ENCODE measurements at places on chromosomes 7 and 10.

DNA sequence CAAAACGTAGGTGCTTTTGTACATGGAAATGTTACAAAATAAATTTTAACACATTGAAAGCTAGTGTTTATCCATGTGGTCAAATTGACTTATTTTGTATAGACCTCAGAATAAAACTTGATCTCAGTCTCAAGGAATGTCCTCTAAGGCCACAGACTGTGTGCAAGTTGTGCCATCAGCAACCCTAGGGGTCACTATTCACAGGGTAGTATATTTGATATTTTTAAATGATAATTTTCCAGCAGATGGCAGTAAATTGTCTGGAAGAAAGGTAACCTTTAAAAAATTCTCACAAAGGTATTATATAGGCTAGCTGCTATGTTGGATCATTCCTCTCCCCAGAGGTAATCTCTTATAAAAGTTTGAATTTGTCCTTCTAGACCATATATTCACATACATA lies 12.9 kb upstream of the SNX10 start:
- DNase-seq = no peak

GRCh38 chr7:50265968-50266634 lies 38.4 kb upstream of the IKZF1 start:
- DNase-seq = no peak

DNA sequence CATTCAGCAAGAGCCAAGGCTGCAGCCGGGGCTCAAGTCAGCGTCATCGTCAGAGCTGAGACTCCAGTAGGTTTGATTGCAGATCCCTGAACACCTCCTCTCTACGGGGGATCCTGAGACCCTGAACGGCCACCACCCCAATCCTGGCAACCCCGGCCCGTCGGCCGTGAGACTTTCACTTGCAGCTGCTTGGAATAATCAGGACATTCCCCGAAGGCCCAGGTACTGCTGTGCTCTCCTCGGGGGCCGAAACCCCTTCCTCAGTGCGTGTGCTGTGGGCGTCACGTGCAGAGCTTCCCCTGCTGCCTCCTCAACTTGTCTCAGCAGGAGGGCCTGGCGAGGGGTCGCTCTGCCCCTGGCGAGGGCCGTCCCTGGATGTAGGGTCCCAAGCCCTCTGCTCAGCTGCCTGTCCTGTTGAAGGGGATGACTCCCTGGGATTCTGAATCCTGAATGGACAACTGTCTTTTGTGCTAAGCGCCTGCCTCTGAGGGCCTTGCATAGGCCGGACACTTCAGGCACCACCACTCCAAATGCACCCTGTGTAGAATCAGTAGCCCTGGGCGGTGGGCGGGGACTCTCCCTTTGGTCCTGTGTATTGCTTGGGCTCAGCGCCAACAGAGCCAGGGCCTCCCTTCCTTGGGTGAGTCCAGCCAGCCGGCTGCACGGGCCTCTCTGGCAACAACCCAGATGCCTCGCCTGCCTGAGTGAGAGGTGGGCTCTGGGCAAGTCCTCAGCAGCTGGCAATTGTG lies 63.8 kb upstream of the EBF3 start:
- DNase-seq = no peak

DNA sequence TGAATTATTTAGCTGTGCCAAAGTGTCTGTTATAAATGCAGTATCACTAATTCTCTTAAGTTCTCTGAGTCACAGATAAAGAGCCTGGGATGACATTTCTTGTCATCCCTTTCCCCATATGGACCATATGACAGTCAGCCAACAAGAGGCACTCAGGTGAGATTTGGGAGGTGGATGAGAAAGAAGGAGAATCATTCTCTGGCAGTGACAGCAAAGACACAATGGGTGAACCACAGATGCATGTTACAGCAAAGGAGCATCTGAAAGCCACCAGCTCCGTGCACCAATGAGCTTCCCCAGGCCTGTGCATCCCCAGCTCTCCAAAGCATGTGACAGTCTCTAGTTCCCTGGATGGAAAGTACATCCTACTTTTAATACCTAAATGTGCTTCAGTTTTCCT lies 10.8 kb downstream of the GIMAP6 start:
- DNase-seq = no peak

GRCh38 chr7:45570797-45571196 lies 3.4 kb upstream of the ADCY1 start:
- no peak for DNase-seq

GRCh38 chr10:126170776-126171175 lies 217.5 kb downstream of the ADAM12 start:
- no peak for DNase-seq

- peak; percentile 62 for DNase-seq
Measured at GRCh38 chr7:148148456-148148855, 442.1 kb upstream of the C7orf33 start.

GRCh38 chr10:3963191-3963673 lies 178.2 kb upstream of the KLF6 start:
- DNase-seq = no peak

- no peak for DNase-seq
Measured at GRCh38 chr10:6009150-6009549, 31.8 kb upstream of the IL15RA start.

GRCh38 chr10:71582019-71582418 lies 137.6 kb downstream of the C10orf105 start:
- no peak for DNase-seq

DNA sequence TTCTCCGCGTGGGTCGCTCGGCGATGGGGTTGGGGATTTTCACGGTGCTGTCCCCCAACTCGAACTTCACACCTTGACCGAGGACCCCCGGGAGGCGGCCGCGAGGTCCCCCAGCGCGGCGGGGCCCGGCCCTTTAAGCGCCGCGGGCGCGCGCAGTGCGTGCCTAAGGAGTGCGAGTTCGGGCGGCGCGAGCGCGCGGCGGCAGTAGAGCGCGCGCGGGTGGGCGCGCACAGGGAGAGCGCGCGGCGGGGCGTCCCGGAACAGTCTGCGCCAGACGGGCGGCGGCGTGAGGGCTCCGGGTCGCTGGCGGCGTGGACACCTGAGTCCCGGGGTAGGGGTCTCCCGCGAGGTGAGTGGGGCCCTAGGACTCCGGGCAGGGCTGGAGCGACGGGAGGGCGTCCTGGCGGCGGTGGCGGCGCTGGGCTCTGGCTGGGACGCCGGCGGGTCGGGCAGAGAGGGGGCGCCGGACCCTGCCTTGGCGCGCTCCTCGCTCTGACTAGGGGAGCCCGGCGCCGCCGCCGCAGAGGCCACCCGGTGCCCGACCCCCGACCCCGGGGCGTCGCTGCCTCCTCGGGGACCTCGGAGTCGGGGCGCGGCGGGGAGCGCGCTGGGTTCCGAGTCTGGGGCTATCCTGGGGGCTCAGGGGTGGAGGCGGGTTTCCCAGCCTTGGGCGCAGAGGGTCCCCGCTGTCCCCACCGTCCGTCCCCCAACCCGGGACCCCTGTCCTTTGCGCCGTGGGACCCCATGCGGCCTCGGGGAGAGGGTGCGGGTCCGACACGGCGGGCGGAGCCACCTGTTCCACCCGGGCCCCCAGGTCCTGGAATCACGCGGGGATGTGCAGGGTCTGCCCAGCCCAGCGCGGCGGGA lies at the start of gene PROSER2:
Gene PROSER2, plus strand, starts transcription at position 235 of the 867 bp plus-strand sequence. CDS start 28,722 bp downstream, outside the sequence.
- peak; percentile 65 for DNase-seq

- peak; percentile 6 for DNase-seq
Measured at GRCh38 chr7:153388611-153389010, 629.1 kb downstream of the ACTR3B start.

DNA sequence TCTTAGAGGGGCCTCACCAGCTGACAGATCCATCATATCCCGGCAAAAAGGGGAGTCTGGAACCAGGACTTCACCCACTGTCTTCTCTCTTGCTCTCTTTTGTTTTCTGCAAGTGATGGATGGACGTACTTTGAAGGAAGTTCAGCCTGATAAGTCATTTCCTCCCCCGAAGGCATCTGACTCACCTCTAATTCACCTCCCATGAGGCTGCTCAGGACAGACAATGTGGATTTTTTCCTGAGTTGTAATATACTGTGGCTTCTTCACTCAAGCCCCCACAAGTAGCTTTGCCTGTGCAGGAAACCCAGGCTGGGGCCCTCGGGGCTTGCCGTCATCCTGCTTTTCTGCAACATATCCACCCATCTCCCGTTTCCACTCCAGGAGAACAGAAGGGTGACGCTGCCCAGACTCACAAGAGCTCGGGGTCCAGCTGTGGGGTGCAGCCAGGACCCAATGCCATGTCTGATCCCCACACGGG lies 70.4 kb downstream of the ASB13 start:
- no peak for DNase-seq

GRCh38 chr7:105304040-105304895 lies 84.5 kb downstream of the SRPK2 start:
- DNase-seq = no peak

DNA sequence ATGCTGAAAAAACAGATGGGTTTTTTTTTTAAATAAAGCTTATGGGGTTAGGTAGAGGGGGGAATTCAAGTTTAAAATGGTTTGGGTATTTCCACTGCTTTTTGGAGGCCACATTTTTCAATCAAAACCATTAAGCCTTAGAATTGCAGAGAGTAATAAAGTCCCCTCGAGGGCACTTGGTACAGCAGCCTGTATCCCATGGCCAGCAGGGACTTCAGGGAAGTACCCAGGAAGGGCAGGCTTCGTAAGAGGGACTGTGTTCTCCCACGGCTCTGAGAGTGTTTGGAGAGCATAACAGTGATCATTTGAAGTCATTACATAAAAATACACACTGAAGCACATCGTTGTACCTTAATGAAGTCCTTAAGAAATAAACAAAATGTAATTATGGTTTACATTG lies 432.7 kb downstream of the DPP6 start:
- DNase-seq = no peak

GRCh38 chr7:1106063-1106792 lies 18.3 kb downstream of the GPER1 start:
- no peak for DNase-seq

- DNase-seq = no peak
Measured at GRCh38 chr7:71824006-71824760, 588.0 kb downstream of the CALN1 start.

- no peak for DNase-seq
Measured at GRCh38 chr10:74891053-74891452, 64.7 kb downstream of the KAT6B start.

- no peak for DNase-seq
Measured at GRCh38 chr7:15166620-15167019, 264.1 kb upstream of the DGKB start.

- DNase-seq = peak; percentile 32
Measured at GRCh38 chr10:73920089-73920488, 9.2 kb downstream of the PLAU start.

Data from colonic mucosa (tissue), 4 donors.